ENCODE measurements at places on chromosomes 16 and 17.

GRCh38 chr17:17851103-17852002 is 14.6 kb upstream of the SREBF1 start:
- no peak for DNase-seq

- no peak for DNase-seq
Observed at GRCh38 chr16:31862761-31863160, 10.8 kb upstream of the ZNF267 start.

DNA sequence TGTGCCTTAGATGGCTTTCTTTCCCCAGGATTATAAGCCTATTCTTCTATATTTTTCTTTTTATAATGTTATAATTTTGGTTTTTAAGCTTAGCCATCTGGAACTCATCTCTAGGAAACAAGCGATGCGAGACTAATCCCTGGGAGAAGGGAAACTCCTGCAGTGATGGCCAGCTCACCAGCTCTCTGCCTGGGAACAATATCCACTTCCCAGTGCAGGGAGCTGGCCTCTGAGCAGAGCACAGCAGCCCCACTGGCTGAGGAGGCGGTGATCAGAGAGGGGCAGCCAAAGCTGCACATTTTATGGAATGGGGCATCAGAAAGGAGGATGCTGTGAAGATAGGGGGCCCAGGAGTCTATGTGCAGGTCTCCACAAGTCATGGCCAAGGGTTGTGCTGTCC is 183.3 kb downstream of the LGALS9B start:
- no peak for DNase-seq

DNA sequence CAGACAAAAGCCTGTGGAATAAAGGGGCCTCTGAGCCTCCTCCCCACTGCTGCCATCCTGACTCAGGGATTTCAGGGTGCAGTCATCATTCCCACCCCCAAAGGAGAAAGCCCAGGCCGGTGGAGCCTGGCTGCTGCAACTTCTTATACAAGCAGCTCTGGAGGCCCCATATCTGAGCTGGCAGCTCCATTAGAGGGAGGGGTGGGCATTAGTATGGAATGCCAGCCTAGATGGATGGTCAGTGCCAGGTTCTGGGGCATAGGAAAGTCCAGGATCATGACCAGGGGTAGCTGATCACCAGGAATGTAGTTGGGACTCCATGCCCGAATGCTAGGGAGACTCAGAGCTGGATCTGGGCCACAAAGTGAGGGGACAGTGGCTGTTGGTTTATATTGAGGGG is 581.0 kb downstream of the KCNJ18 start:
- no peak for DNase-seq

DNA sequence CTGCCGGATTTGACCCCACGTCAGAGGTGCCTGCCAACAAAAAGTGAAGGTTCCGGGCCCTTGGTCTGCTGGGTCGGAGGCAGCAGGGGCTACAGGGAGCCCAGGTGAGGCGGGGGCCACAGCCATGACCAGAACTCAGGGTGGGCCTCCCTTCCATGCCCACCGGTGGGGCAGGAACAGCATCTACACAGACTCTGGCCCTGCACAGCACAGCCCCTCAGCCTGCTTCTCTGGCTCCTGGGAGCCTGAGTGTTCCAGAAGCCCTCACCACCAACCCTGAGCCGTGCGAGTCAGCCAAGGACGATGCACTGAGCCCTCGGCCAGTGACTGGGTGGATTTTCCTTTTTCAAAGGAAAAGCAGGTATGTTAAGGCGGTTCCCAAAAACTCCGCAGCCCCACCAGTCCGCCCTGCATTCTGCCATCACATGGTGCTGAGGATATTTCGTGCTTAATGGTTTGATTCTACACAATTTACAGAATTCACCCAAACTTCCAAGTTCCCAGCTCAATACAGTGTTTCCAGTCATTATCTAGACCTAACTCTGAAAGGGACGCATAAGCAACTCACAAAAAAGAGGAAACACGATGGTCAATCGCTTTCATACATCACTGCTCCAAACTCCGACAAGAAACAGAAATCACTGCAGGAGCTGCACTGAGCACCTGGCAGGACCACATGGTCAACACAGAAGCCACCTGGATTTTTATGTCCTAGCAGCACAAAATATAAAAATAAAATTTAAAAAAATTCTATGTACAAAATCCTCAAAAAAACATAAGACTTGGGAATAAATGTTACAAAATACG is 19.4 kb upstream of the C16orf95 start:
- DNase-seq, result no peak

GRCh38 chr17:42025191-42025579 is 5.3 kb downstream of the NKIRAS2 start:
- DNase-seq, result no peak

GRCh38 chr16:82497139-82497538 is 129.6 kb upstream of the CDH13 start:
- no peak for DNase-seq

GRCh38 chr16:2371421-2371820 is 30.9 kb upstream of the ABCA3 start:
- no peak for DNase-seq

- DNase-seq, result no peak
Observed at GRCh38 chr16:28304214-28304613, 11.9 kb downstream of the SBK1 start.

GRCh38 chr17:1434150-1434549 is 21.9 kb downstream of the CRK start:
- no peak for DNase-seq

DNA sequence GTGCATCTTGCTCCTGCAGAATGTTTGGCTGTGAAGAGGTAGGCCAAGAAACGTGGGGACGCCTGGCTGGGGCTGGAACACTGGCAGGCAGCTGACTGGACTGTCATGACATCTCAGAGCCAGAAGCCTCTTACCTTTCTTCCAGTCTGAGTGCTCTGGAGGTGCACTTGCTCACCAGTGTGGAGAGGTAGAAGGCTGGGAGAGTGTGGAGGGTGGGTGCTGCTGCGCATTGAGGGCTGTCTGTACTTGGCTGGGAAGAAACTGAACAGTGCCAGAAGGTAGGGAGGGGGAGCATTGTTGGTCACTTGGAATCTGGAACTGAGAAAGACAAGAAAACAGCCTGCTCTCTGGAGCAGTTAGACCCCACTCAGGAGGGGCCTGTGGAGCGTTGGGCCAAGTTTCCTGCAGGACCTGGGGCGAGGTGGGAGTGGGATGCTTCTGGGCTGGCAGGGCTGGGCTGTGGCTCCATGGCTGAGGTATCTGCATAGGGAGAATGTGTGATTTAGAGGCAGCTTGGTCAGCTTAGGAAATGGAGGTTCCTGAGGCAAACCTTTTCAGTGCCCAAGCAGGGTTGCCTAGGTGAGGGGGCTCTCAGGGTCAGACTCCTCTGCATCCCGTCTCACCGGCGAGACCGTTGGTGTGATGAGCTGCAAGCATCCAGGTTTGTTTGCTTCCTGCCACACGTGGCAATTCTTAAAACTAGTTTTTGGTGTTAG is 55.1 kb downstream of the KSR1 start:
- no peak for DNase-seq

DNA sequence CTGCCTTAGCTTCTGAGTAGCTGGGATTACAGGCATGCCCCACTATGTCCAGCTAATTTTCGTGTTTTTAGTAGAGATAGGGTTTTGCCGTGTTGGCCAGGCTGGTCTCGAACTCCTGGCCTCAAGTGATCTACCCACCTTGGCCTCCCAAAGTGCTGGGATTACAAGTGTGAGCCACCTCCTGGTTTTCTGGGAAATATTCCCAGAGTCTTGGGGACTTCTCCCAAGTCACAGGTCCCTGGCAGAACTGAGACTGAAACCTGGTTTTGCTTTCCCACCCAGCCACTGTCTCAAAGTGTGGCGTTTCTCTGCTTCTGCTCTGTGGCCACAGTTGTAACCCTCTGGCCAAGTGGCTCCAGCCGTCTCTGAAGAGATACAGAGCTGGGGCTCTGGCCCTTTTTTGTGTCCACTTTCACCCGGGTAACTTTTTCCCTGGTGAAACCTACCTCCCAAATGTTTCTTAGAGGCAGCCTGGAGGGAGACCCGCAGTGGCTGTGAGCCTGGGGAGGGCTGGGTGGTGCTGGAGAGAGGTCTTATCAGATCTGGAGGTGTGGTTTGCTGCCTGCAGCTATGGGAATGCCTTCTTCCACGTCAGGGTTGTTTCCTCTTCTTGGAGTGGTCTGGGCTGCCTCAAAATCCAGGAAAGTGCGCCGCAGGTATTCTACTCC is 5.1 kb downstream of the KSR1 start:
- DNase-seq, result no peak

DNA sequence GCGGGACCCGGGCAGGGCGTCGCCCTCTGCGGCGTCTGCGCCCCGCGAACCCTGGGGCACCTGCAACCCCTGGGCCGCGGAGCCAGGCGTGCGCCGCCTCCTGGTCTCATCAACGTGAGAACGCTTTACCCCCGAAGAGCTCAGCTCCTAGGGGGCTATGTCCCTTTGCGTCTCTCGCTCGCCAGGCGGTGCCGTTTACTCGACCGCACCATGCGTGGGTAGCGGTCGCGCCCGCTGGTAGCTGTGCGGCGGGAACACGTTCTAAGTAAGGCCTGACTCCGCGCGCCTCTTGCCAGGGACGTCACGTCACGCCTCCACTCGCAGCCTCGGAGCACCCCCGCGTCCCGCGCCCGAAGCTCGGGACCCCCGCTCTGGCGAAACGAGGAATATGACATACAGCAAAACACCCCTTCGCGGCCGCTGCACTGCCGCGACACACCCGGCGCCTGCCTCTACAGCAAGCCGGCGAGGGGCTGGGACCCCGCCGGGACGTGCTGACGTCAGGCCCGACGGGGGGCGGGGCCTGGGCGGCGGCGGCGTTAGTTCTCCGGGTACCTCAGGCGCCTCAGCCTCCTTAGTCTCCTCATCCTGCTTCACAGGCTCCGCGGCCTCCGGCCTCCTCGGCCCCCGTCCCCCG is at the start of gene RAB11FIP3:
Gene RAB11FIP3 (plus strand): TSS at position 568 of the 637 bp plus-strand sequence. CDS start 358 bp downstream, outside the sequence.
- peak; percentile 84 for DNase-seq

- DNase-seq, result no peak
Observed at GRCh38 chr16:81151648-81152310, 55.6 kb upstream of the GCSH start.

DNA sequence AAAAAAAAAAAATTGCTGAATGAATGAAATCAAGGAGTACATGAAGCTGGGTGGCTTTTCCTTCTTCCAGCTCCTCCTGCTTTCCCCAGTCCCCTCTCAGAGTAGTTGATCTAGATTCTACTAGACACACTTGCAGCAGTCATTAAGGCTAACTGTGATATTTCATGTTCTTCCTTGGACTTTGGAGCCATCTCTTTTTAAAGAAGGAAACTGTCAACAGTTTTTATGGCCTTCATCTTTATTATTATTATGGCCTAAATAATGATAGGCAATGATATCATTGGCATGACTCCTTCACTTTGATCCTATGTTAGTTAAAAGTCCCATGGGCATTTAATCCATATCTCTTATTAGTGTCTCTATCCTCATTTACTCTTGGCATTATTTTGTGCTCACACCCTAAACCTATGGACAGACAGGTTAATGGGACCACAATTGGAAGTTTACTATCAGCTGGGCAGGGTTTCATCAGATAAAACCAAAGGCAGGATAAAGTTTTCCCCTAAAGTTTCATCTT is 9.7 kb downstream of the C17orf78 start:
- DNase-seq, result no peak

Measured in activated T-cell treated with anti-CD3 and anti-CD28 coated beads, Interleukin-2, amount 50 U/mL, for 4 hours (primary cell).